Renal cortex interstitium (tissue), 15 donors: ENCODE measurements at places on chromosomes 7 and 10. TPM values are rescaled to one million over a fixed set of nuclear protein-coding genes. Genes with fewer than 3 reads are reported as not detected.
A peak's percentile ranks its signal among the peaks of the same experiment; 100 is the strongest.

DNA sequence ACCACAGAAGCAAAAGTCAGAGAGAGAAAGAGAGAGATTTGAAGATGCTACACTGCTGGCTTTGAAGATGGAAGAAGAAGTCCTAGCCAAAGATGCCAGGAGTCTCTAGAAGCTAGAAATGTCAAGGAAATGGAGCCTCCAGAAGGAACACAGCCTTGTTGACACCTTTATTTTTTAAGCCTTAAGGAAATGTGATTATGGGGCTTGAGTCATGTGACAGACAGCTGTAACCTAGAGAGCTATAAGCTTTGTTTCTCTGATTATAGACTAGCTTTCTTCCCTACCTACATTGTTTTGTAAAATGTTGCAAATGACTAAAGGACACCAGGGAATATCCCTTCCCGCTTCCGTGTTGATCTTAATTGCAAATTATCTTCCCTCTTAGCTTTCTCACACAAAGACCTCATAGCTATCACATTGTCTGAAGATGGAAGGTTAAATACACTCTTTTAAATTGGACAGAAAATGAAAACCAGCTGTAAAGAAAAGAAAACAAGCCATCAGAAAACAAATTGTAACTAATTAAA lies 199.9 kb downstream of the ARHGAP12 start:
- DNase-seq, result no peak

The GPNMB gene
- 10.7 TPM for polyA plus RNA-seq

The EGR2 gene
- 2.3 TPM for polyA plus RNA-seq

DNA sequence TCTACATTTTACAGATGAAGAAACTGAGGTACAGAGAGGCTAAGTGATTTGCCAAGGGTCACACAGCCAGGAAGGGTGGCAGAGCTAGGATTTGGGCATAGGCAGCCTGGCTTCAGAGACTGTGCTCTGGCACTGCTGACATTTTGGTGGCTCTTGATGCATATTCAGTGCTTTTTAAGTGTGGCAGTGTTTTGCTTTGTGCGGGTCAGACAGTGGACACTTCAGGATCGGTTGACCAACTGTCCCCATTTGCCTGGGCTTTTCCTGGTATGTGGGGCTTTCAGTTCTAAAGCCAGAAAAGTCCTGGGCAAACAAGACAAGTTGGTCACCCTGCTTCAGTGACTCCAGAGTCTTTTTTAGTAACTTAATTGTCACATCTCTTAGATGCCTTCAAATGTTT lies 35.0 kb downstream of the SUFU start:
- DNase-seq, result no peak

GRCh38 chr7:144834641-144835144 lies 1.2 kb downstream of the TPK1 start:
- no peak for DNase-seq

GRCh38 chr7:96612034-96612433 lies 97.6 kb downstream of the SEM1 start:
- no peak for DNase-seq

DNA sequence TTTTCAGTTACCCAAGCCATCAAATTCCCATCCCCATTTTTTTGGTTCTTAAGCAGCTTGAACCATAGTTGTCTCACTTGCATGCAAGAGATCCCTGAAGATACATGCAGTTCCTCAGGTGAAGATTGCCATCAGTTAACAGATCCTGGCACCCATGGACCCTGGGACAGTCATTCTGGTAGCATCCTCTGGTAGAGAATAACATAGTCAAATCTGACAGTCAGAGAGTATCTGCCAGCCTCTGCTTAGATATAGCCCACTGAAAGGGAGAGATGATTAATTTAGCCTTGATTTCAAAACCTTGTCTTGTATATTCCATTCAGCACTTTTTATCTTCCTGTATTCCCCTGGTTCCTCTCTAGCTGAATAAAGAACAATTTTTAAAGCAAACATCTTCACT lies 280.4 kb downstream of the KCNMA1 start:
- DNase-seq, result no peak

- DNase-seq, result no peak
Measured at GRCh38 chr7:102295346-102296178, 8.9 kb downstream of the SH2B2 start.

DNA sequence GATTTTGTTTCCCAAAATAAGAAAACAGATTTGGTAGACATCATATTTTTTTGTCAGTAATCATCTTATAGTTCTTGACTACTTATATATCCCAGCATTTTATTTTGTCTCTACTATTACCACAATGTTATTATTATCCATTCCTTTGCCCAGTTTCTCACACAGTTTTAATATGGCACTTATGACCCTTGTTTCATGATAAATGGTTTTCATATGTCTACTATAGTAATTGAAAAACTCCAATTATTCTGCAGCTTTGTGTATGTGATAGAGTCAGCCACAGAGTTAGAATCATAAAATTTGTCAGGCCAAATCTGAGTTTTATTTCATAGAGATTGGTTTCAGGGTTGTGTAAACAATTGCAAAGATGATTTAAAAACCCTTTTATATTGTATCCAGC lies 203.9 kb downstream of the MALRD1 start:
- DNase-seq, result peak; percentile 17

The ZNF488 gene
- 4.2 TPM for polyA plus RNA-seq

GRCh38 chr7:151129117-151129959 lies 38.2 kb downstream of the GBX1 start:
- no peak for DNase-seq

GRCh38 chr7:108094933-108095710 lies 35.0 kb downstream of the LAMB4 start:
- DNase-seq, result no peak

GRCh38 chr7:79272066-79272669 lies 181.3 kb downstream of the MAGI2 start:
- DNase-seq, result peak; percentile 13

GRCh38 chr10:11521860-11522259 lies 89.6 kb downstream of the USP6NL start:
- no peak for DNase-seq

DNA sequence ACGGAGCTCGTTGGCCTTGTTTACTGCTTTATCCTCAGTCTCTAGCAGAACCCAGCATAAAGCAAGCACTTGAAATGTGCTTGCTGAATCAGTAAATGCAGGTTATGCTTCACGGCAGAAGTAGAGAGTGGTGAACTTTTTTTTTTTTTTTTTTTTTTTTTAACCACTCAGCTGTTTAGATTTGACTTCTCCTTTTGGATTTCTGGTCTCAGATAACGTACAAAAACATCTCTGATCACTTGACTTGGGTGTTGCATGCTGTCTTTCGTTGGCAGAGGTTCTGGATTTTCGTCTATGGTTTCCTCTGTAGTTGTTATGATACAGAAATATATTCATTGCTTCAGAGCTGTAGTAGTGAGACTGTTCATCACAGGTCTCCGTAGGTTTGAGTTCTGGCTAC lies 242.5 kb upstream of the HABP2 start:
- no peak for DNase-seq

DNA sequence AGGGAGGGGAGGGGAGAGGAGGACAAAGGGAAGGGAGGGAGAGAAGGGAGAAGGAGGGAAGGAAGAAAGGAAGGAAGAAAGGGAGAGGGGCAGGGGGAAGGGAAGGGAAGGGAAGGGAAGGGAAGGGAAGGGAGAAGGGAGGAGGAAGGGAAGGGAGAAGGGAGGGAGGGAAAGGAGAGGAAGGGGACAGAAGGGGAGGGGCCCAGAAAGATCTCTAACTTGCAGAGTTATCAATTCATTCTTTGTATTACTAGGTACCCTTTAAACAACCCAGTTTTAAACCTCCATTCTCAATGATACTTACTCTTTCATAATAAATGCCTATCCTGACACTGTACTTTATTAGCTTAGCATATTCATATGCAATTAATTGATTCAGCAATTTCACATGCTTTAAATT lies 192.0 kb downstream of the ELMO1 start:
- no peak for DNase-seq

DNA sequence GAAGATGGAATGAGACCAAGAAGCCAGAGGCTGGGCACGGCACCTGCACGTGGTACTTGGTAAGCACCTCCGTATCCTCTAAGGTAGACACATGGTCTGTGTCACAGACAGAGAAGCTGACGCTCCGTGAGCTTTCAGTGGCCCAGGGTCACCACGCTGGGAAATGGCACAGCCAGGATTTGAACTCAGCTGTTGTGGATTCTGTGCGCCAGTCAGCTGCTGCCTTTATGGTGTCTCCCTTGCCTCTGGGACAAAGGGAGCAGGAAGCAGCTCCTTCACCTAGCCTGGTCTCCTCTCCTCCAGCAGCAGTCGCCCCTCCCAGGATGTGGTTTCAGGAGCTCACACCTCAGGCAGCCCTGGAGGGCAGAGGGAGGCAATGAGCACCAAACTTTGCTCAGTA lies 110.8 kb downstream of the ARHGAP22 start:
- DNase-seq, result no peak

The OPALIN gene
- polyA plus RNA-seq, result not detected

DNA sequence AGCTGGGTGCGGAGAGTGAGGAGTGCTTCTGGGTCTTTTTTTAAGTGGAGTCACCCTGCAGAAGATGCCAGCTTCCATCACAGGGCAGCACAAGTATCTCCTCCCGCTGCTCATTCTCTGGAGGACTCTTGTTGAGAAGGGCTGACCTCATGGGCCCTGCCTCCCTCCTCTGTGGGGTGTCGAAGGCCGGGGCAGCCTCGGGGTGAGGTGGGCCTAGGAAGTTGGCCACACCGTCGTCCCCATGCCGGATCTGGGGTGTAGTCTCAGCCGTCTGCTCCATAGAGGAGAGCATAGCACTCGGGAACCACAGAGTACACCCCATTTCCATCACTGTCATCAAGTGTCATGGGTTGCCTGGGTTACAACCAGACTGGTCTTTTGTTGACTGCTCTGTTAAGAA lies 85.0 kb downstream of the TRRAP start:
- no peak for DNase-seq

DNA sequence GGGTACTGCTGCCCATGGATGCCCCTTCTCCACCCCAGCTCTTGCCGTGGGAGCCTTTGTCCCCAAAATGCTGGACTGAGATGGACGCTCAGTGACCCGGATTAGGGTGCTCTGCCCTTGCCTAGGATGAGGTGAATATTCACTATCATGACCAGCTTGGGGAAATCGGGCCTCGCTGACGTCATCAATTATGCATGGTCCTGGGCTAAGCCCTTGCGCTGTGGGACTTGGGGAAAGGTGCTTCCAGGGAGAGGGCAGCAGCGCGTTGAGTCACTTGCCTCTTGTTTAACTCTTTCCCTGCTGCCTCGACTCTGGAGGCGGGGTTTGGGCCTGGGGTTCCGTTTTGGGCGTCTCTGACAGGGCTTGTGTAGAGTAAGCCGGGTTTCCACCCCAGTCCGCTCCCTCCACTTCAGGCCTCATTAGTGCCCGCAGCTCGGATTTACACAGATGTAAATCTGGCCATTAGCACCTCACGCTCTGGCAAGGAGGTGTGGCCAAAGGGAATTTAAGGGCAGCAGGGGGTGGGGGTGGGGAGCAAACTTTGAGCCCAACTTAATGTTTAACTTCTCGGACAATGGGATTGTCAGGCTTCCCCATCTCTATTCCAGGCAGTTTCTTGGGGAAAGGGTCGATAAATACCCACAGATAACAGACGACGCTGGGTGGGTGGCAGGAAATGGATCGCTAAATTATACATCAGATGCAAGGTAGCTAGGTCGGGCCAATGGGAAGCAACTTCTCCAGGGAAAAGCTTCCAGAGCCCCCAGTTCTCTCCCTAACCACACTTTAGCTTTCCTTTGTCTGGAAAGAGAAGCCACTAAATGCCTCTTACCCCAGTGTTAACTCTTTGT lies 51.3 kb upstream of the TCF7L2 start:
- no peak for DNase-seq

DNA sequence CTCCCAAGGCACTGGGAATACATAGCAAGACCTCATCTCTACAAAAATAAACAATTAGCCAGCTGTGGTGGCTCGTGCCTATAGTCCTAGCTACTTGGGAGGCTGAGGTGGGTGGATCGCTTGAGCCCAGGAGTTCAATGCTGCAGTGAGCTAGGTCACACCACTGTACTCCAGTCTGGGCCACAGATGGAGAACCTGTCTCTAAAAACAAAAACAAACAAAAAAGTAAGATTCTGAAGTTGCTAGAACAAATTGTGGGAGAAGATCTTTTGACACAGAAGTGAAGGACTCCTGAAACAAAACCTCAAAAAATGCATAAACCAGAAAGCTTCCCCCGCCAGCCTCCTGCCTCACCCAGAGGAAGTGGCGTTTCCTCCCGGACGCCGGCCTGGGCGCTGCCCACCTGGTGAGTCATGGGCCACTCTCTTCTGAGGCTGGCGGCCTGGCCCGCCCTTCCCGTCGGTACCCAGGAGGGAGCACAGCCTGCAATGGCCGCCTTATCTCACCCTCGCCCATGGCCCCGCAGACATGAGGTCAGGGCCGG lies 25.4 kb upstream of the ELN start:
- DNase-seq, result no peak

DNA sequence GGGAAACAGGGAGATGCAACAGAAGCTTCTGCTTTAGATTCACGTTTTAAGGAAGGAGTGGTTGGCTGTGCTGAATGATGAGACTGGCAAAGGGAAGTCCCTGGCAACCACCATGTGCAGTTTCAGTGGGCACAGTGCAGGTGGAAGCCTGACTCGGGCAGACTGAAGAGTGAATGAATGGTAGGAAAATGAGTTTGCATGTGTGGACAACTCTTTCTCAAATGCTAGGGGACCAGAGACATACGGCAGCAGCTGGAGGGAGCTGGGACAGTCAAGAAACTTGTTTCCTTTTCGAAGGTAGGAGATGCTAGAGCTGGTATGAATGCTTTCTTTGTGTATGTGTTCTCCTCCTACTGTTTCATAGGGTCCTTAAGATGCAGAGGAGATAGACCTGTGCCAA lies 29.0 kb downstream of the PODXL start:
- DNase-seq, result no peak

GRCh38 chr10:132743925-132744490 lies 41.9 kb downstream of the NKX6-2 start:
- DNase-seq, result no peak

- DNase-seq, result no peak
Measured at GRCh38 chr7:299169-299568, 9.2 kb downstream of the FOXL3 start.

DNA sequence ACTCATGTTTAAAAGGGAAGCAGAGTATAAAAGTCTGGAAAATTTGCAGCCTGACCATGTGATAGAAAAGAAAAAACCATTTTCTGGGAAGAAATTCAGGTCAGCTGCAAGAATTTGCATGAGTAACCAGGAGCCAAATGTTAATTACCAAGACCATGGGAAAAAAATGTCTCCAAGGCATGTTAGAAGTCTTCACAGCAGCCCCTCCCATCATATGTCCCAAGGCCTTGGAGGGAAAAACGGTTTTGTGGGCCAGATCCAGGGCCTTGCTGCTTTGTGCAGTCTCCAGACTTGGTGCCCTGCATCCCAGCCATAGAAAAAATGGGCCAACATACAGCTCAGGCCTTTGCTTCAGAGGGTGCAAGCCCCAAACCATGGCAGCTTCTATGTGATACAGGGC lies 1019.6 kb upstream of the SORCS1 start:
- no peak for DNase-seq

GRCh38 chr7:151757274-151757673 lies 119.6 kb downstream of the PRKAG2 start:
- no peak for DNase-seq
